ENCODE measurements at places on chromosomes 3 and 15.

- DNase-seq: no peak
Measured at GRCh38 chr15:43516185-43516584, 1.2 kb upstream of the MAP1A start.

DNA sequence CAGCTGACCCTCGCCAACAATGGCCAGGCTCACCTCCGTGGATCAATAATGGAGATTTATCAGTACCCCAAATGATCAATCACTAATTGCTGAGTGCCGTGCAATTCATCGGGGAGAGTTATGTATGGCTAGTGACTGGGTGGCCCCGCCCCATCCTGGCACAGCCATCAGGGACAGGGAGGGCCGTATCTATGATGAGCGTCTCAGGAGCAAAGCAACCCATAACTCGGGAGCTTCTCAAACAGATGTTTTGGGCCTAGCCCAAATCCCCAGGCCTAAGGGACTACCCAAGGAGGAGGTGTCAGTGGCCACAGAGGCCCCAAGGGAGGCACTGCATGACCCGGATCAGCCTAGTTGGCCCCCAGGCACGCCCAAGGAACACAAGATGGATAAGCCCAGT is 180.0 kb upstream of the LINGO1 start:
- no peak for DNase-seq

- DNase-seq: peak; percentile 12
Measured at GRCh38 chr3:100650651-100651619, 41.5 kb downstream of the ADGRG7 start.

GRCh38 chr3:9071936-9072666 is 108.8 kb upstream of the RAD18 start:
- no peak for DNase-seq

GRCh38 chr15:38705436-38706219 is 141.0 kb upstream of the RASGRP1 start:
- DNase-seq: no peak

GRCh38 chr3:13462822-13463221 is 17.3 kb upstream of the HDAC11 start:
- DNase-seq: no peak

- no peak for DNase-seq
Measured at GRCh38 chr3:176275113-176275512, 922.2 kb downstream of the TBL1XR1 start.

DNA sequence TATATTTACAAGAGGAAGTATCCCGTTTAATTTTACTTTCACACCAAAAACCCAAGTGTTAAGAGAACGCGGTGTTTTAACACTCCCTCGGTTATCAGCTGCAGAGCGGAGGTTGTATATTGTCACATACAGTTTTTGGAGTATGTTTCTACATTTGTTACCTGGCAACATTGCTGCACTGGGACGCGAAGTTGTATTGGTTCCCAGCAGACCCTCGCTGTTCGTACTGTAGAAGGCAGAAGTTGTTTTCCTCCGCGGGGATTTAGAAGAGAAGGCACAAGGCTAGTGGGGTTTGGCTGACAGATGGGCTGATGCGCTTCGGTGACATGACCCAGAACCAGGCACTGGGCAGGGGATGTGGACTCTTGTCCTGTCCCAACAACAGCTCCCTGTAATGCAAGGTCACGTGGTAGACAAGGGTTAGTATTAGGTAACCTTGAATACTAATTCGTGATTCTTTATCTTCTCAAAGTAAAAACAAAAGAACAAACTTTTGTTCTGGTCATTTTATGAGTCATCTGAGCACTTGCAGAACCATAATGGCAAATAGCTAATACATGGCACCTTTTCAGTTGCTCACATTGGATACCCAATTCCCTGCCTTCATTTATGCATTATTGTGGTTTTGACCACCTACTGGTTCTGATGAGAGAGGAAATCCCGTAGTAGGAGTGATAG is 230.4 kb upstream of the BHLHE40 start:
- no peak for DNase-seq

DNA sequence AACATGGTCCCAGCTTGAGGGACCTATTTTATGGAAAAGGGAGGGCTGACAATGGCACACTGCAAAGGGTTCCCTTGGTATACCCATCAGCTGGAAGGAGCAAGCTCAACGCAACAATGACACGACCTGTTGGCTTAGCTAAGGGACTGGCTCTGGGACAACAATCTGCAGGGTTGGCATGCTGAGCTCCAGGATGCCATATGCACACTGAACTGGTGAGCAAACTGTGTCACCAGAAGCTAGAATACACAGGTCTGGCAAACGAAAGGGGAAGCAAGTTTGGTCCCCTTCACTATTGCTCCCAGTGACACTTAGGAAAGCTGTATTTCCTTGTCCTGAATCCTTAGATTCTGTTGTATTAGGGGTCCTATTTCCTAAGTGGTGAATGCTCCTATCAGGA is 38.0 kb upstream of the RASGRF1 start:
- DNase-seq: no peak

GRCh38 chr15:23857028-23857641 is 170.0 kb upstream of the NDN start:
- DNase-seq: no peak

GRCh38 chr3:113531826-113532697 is at the start of gene SIDT1:
SIDT1 (plus strand) TSS chr3:113532555; CDS start chr3:113533022, 467 bp downstream.
- DNase-seq: peak; percentile 68

All from stimulated activated CD4-positive, alpha-beta T cell treated with anti-CD3 and anti-CD28 coated beads, Interleukin-4, amount 100 ng/mL, for 24 hours (primary cell).